Thoracic aorta (tissue), 2 donors: ENCODE measurements at places on chromosomes 1 and 21. TPM values are rescaled to one million over a fixed set of nuclear protein-coding genes. Genes with fewer than 3 reads are reported as not detected.

Gene C1orf94
- not detected for total RNA-seq

- DNase-seq: no peak
These were observed 56.8 kb downstream of the COL6A1 start for GRCh38 chr21:46038341-46038829.

Gene ZNF683
- not detected for total RNA-seq

- DNase-seq: no peak
These were observed 9.7 kb downstream of the SOAT1 start for GRCh38 chr1:179303200-179303785.

DNA sequence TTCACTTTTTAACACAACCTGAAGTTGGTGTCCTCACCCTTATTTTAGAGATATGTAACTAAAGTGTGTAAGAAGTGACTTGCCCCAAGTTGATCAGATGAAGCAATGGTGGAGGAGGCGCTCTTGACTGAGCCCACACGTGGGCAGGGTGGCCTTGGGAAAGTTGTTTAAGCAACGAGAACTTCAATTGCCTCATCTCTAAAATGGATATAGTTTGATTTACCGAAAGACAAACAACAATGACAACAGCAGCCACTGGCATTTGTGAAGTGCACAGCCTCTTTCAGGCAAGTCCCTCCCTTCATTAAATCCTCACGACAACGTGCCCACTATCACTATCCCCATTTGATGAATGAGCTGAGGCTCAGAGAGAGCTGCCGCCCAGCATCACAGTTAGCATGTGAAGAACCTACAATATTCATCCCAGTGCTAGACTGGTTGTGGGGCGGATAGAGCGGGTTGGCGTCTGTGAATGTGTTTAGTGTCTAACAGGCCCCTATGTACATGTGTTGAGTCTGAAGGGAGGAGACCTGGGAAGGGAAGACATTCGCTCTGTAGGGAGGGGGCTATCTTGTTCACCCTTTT, 3.0 kb downstream of the IL22RA1 start:
- DNase-seq: no peak

- DNase-seq: no peak
These were observed 255.5 kb upstream of the SGIP1 start for GRCh38 chr1:66278260-66279021.

DNA sequence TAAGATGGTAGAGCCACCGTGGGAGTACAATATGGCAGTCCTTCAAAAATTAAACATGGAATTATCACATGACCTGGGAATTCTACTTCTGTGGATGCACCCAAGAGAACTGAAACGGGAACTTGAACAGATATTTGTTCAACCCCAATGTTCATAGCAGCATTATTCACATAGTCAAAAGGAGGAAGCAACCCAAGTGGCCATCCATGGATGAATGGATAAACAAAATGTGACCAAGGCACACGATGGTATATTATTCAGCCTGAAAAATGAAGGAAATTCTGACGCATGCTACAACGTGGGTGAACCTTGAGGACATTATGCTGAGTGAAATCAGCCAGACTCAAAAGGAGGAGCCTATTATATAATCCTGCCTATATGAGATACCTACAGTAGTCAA, 22.8 kb upstream of the LAPTM5 start:
- no peak for DNase-seq

DNA sequence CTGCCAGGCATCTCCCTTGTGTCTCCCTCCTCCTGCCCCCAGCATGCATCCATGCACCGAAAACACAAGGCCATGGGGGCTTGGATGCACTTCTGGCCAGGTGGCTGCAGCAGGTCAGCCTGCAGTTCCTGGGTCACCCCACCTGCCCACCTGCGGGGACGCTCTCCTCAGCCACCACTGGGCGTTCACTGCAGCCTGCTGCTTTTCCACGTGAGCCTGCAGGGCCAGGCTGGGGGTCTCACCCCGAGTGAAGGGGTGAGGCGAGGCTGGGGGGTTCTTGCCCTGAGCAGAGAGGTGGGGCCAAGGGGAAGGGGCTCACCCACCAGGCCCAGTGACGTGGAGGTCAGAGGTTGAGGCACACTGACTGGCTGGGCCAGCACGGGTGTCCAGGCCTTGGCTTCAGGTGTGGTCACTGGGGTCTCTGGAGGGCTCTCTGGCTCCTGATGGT, 64.6 kb downstream of the WNT9A start:
- DNase-seq: no peak

Gene DOP1B
- total RNA-seq: 20.6 TPM

DNA sequence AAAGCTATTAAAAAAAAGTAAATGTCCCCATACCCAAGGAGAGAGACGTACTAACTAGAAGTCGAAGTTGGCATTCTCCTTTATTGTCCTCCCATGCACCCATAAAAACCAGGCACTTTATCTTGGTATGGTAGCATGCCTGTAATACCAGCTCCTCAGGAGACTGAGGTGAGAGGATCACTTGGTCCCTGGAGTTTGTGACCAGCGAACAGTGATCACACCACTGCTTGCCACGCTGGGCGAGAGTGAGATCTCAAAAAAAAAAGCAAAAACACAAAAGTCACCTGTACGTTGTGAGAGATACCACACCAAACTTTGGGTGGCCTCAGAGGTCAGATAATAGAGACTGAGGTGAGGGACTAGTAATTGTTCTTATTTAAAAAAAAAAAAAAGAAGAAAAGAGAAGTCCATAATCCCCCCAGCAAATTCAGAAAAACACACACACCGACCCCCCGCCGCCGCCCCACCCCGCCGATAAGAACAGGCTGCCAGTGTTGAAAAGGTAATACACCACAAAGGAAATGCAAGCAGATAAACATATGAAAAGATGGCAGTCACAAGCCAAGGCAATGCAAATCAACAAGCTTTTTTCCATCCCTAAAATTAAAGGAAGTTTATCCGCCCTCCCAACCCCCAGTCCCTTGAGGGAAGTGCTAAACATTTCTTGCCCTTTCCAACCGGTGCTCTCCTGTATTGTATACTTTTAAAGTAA, 3.6 kb downstream of the L1TD1 start:
- DNase-seq: no peak

DNA sequence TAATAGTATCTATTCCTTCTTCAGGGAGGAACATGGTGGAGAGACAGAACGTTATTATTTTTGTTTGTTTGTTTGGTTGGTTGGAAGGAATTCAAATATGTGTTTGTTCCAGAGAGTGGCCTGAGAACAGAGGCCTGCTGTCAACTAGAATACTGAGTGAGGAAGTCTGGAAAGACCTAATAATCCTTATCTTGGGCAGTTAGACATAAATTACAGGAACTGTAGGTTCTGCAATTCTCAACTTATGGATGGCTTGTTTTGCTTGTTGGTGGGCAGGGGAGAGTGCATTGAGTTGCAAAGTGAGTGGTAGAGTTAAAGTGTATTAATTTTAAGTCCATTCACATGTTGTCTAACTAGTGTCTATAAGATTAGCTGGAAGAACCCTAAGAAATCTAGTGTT, 197.6 kb downstream of the BACH1 start:
- no peak for DNase-seq

Gene FMO1
- total RNA-seq: not detected

DNA sequence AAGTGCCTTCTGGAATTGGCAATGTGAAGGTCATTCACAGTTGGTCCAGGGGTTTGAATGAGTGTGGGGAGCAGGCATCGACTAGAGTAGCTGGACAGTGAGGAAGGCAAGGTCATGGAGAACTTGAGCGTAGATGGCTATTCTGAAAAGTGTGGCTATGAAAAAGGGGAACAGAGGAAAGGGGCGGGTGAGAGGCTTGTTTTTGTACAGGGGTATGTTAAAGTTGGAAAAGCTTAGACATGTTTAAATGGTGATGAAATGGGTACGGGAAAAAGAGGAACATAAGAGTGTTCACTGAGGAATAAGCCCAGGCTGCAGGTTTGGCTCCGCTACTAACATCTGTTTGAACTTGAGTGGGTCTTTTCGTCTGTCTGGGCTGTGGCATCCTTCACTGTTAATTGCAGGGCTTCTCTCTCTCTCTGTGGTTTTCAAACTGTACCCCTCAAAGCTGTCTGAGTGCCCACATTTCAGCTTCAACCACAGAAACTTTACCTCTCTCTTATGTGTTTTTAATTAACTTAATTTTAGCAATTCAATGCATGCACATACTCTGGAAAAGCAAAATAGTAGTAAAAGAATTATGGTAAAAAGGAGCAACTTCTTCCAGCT, 70.8 kb upstream of the COA6 start:
- no peak for DNase-seq

Gene XCL1
- total RNA-seq: not detected

Gene ADAMTS5
- 5.8 TPM for total RNA-seq

Gene MYBPH
- not detected for total RNA-seq

DNA sequence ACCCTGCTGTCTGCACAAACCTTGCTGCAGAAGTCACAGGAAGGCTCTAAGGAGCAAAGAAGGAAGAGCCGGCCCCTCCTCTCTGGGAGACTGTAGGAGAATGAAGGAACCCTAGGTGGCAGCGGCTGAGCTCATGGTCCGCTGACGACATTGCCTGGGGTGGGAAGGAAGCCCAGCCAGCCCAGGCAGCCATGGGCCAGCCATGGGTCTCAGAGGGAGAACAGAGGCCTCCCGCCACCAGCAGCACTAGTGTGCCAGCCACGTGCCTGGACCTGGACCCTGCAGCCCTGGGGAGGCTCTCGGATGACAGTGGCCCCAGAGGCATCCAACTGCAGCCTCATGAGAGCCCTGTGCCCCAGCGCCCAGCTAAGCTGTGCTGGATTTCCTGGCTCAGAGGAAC, 49.2 kb upstream of the POFUT2 start:
- DNase-seq: no peak

DNA sequence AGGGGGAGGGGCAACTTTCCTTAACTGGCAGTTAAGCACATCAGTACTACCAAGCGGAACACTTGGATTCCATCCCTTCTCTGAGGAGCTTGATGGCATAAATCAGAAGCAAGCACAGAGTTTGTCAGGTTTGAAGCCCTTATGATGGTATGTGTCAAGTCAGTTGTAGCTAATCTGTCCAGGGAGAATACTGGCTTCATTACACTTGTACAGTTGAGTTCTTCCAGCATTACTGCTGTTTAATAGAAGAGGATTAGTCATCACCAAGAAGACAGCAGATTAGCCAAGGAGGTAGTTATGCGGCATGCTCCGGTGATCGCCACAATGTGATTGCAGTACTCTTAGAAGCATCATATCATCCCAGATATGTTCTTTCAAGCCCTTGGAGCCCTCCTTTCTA, 2.1 kb upstream of the TDRD5 start:
- DNase-seq: no peak

GRCh38 chr1:40153073-40153770, 8.0 kb upstream of the RLF start:
- DNase-seq: no peak

Gene TCEA3
- total RNA-seq: 39.5 TPM

GRCh38 chr1:204885288-204885711, 14.6 kb downstream of the NFASC start:
- DNase-seq: no peak

- DNase-seq: no peak
These were observed 66.3 kb upstream of the KIF1B start for GRCh38 chr1:10143961-10144485.

- DNase-seq: no peak
These were observed 285.1 kb downstream of the PTPRU start for GRCh38 chr1:29521438-29521715.

DNA sequence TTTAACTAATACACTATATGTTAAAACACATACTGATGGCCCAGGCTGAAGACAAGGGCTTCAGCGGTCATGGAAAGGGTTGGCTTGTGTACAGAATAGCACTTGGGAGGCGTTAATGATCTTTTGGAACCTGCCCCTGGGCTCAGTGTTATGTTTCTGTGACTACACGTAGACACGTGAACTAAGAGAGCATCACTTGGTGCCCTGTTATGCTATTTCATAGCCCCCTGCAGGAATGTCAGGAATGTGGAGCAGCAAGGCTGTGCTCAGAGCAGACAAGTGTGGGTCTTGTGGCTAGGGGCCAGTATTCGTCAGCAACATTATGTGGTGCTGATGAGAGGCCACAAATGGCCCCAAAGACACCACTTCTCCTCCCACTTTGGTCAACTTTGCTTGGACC, 132.4 kb downstream of the MAP3K21 start:
- DNase-seq: no peak

DNA sequence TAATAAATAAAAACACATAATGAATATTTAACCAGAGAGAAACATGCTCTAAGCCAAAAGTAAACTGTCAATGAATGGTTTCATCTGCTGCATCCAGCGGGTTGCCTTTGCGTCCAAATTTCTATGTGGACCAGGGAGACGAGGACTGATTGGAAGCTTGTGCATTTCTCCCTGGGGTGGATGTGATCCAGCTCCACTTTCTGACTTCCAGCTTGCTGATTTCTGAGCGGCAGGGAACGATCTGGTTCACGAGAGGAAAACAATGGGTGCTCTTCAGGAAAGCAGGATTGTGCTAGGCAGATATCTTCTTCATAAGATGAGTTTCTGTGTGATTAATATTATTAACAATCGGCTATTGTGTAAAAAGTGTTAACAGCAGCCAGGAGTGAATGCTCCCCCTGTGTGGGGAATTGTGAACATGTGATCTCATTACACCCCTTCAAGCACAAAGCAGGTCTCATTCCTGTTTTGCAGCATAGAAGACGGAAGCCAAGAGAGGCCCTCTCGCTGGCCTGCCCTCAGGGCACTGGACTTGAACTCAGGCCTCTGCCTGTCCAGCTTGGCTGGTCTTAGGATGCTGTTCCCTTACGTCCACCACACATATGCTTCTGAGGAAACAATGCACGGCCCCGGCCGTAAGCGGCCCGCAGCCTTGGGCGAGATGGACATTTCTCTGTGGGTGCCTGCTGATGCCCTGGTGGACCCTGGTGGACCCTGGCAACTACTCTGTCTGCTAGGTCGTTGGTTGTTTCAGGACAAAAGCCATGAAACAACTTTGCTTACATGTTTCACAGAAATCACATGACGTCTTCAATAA, 183.4 kb upstream of the C1orf174 start:
- no peak for DNase-seq

Gene FAM3B
- total RNA-seq: 1.5 TPM

Gene ACP6
- total RNA-seq: 11.4 TPM

- no peak for DNase-seq
These were observed 31.5 kb downstream of the RGS8 start for GRCh38 chr1:182652933-182653332.

Gene LDLRAD2
- total RNA-seq: 0.27 TPM

GRCh38 chr1:37752583-37753471, 12.1 kb downstream of the EPHA10 start:
- DNase-seq: no peak

- peak; percentile 28 for DNase-seq
These were observed 34.8 kb downstream of the MX1 start for GRCh38 chr21:41460578-41461527.

GRCh38 chr21:43207868-43208267, 39.1 kb downstream of the CRYAA start:
- DNase-seq: no peak

- DNase-seq: no peak
These were observed 14.7 kb upstream of the GPR37L1 start for GRCh38 chr1:202107801-202108731.

GRCh38 chr1:175338387-175339135, 146.0 kb upstream of the KIAA0040 start:
- no peak for DNase-seq

GRCh38 chr1:108830119-108831008, 26.5 kb downstream of the AKNAD1 start:
- peak; percentile 45 for DNase-seq

DNA sequence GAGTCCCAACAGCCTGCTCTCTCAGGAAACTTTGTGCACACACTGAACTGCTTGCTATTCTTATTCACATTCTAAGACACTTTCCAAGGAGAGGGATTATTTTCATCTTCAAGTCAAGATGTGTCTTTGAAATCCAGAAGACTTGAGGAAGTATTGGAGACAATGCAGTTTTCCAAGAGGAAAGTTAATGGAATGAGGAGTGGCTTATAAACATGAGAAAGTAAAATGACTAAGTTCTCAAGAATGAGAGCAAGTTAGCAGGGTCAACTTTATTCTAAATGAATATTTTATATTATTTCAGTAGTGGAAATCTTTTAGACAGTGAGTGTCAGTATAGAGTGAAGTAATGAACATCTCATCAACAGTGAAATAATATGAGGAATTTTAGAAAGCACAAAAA, 1239.3 kb downstream of the MRPL39 start:
- DNase-seq: no peak
